ENCODE measurements at places on chromosomes 7 and 10.

DNA sequence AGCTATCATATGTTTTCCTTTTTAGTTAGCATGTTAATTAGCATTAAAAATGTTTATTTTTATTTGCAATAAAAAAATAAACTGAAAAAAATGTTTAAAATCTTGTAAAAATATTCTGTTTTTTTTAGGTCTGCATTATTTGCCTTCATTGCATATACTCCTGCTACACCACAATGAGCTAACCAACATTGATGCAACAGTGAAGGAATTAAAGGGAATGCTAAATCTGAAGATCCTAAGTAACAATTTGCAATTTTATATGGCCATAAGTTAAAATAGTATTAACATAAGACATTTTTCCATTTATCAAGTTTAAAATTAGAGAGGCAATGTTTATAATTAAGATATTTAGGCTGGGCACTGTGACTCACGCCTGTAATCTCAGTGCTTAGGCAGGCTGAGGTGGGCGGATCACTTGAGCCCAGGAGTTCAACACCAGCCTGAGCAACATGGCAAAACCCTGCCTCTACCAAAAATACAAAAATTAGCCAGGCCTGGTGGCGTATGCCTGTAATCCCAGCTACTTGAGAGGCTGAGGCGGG is 32.2 kb downstream of the LRRC72 start:
- DNase-seq: no peak

DNA sequence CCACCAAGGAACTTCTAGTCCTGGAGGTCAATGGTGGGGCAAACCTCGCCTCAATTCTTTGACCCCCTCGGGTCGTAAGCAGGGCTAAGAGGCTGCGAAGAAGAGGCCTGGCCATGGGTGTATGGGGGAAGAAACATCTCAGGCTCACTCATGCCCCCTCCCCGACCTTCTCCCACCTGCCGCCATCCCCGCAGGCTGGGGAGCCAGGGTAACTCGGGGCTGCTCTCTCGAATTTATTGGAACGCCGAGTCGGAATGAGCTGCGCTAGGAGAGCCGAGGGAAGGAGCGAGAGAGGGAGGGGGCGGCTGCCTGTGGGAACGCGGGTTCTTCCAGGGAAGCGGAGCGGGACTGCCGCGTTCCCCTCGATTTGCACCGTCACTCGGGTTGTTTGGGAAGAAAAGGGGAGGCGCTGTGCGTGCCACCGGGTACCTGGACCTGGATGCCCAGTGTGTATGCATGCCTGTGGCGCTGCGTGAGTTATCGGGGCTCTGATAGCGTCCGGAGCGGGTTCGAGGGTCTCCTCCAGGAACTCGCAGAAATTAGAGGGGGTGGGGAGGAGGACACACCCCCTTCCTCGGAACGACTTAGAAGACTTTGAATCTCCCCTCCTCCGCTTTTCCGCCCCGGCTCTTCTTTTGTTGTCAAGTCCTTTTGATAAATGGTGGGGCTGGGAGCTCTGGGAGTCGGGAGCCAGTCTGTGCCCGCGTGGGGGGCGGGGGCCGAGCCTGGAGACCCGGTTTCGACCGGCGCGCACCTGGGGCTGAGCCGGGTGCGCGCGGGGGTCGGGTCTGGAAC is 1.8 kb upstream of the ZNF503 start:
- DNase-seq: peak; percentile 25

- DNase-seq: no peak
Measured at GRCh38 chr7:35487841-35488240, 207.1 kb downstream of the HERPUD2 start.

DNA sequence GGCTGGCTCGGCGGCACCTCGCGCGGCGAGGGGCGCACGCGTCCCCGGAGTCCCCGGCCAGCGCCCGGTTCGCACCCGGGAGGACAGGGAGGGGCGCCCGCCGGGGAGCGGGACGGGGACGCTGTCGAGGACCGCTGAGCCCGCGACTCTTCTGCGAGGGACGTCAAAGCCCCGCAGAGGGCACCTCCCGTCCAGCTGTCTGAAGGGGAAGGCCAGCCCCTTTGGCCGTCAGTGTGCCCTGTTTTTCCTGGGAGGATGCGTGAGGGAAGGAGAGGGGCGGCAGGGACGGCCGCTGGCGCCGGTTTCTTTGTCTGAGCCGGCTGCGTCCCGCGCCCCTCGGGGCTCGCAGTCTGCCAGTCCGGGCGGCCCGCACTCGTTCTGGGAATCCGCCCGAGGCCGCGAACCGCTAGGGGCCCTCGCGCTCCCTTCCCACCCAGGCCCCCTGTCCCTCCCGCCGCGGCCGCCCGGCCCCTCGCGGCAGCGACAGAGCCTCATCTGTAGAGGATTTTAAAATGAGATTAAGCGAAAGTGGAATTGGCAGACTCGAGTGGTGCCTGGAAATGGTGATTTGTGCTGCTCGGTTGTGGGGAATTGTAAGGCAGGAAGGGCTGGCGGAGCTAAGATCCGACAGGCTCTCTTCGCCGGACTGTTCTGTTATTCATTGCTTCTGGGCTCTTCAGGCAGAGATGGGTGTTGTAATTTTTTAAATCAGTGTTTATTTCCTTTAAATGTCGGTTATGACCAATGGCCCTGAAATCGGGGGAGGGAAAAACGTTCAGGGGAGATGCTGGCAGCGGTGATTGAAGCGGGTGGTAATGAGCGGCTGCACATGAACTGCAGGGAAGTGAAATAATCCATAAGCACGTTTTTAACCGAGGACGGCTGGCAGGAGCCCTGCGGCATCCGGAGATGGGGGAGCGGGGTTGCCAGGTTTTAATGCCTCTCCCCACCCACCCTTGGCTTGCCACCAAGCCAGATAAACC is 618 bp upstream of the RELN start:
- DNase-seq: peak; percentile 69

GRCh38 chr10:11795101-11795920 is 27.8 kb upstream of the PROSER2 start:
- no peak for DNase-seq

DNA sequence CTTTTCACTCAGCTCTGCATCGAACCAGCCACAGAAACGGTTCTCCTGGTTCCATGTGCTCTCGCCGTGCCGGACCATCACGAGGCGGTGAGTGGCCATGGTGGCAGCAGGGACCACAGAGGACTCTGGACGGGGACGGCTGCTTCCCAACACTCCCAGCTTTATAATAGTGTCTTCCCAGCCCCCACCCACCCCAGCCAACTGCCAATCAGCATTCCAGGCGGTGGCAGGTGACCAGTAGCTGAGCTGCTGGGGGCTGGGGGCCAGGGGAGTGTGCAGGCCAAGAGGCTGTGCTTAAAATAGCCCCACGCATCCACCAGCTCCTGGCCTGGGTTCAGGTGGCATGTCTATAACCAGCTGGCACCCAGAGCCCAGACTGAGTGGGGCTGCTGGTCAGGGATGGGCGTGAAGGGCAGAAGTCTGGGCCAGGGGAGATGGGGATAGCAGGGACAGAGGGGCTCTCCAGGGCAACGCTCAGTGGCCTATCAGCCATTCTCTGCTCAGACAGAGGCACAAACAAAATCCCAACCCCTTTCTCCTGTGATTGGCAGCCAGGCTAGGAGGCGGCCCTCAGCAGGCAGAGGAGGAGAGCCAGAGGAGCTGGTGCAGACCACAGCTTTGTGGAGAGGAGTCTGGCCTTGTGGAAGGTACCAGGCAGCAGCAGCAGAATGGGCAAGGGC is at the start of gene PGAM2:
TSS of gene PGAM2 (minus strand) at position 137 of the 680 bp plus-strand sequence. CDS start at position 99, 38 bp downstream.
- DNase-seq: peak; percentile 32

- no peak for DNase-seq
Measured at GRCh38 chr7:45123913-45124710, 12.6 kb upstream of the TBRG4 start.

- no peak for DNase-seq
Measured at GRCh38 chr10:117275121-117275520, 34.2 kb downstream of the SLC18A2 start.

DNA sequence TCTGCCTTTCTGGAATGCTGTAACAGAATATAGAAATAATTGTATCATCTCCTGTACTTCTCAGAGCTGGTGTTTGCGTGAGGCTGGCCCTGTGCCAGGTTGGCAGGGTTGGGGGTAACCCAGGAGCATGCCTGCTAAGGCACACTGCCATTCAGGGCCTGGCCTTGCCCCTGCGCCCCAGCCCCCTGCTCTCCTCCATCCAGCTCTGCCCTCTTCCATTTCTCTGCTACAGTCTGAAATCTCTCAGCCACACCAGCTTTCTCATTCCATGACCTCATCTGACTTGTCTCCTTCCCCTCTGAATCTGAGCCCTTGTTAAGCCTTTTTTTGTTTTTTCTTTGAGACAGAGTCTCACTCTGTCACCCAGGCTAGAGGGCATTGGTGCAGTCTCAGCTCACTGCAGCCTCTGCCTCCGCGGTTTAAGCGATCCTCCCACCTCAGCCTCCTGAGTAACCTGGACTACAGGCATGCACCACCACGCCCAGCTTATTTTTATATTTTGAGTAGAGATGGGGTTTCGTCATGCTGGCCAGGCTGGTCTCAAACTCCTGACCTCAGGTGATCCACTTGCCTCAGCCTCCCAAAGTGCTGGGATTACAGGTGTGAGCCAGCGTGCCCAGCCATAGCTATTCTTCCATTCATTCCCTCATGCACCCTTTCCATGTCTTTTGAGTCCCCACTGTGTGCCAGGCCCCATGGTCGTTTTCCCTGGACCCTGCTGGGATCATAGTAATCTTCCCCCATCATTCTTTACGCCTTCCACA is 206.8 kb downstream of the CUX1 start:
- DNase-seq: no peak

- DNase-seq: no peak
Measured at GRCh38 chr7:140060788-140061606, 1.8 kb downstream of the PARP12 start.

DNA sequence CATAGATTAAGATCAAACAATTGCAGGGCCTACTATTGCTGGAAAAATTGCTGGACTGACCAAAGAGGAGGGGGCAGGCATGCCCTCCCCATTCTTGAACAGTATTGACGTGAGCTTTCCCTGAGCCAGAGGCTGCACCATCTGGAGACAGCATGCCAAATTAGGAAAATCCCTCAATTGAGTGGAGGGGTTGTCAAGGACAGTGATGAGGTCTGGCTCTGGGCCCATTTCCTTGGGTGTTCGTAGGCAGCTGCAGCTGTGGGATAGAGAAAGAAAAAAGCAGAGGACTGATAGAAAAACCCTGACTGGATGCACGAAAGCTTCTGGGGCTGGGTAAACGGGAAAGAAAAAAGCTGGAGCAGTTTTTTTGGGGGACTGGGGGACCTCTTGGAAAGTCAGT is 22.8 kb upstream of the ORC5 start:
- no peak for DNase-seq

DNA sequence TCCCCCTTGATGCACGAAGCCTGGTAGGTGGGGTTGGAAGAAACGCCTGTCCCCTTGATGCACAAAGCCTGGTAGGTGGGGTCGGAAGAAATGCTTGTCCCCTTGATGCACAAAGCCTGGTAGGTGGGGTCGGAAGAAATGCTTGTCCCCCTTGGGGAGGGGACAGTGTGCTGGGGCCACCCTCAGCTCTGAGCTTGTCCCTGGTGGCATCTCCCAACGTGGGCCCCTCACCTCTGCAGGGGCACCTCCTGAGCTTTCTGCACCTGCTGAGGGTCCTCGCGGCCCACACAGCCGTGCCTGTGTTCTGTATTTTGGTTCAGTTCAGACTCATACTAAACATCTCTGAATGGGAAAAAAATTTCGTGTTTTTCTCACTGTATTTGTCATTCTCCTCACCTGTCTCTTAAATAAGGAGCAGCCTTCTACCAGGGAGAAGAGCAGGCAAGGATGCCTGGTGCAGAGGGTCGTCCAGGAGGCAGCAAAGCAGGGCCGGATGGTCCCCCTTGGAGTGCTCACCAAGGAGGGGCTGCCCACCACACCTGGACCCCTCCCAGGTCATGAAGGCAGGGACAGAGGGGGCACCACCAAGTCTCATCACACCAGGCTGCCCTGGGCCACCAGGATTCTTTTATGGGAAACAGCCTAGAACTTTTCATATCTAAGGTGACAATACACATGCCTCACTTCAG is 24.7 kb downstream of the VIPR2 start:
- no peak for DNase-seq

- no peak for DNase-seq
Measured at GRCh38 chr7:133535308-133535707, 282.4 kb downstream of the EXOC4 start.

- no peak for DNase-seq
Measured at GRCh38 chr7:121874298-121874697, 1.3 kb downstream of the PTPRZ1 start.

DNA sequence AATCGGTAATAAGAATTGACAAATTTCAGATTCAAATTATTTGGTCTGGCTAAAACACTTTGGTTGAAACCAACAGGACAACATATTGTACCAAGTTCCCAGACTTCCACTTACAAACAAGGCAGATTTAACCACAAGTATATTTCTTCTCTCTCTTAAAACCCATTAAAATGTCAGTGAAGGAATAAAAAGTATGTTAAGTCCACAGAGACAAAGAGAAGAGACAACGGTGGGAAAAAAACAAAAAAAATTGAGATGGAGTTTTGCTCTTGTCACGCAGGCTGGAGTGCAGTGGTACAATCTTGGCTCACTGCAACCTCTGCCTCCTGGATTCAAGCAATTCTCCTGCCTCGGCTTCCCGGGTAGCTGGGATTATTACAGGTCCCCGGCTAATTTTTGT is 16.3 kb downstream of the TM9SF3 start:
- no peak for DNase-seq

GRCh38 chr10:73584737-73585136 is 6.4 kb downstream of the USP54 start:
- DNase-seq: no peak

DNA sequence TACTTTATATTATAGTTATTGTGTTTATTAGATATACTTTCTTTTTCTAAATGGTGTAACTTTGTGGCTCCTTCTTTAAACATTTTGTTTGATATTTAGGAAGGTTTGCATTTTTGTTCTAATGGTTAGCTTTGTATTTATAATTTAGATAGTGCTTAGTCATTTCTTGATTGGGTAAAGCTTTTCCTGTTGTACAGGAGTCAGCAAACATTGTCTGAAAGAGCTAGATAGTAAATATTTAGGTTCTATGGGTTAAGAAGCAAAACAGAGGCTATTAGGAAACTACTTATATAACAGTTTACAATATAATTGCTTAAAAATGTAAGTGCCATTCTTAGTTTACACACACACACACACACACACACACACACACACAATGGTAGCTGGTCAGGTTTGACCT is 70.6 kb upstream of the CCDC6 start:
- DNase-seq: no peak

- DNase-seq: no peak
Measured at GRCh38 chr10:131695496-131696165, 205.2 kb upstream of the PPP2R2D start.

GRCh38 chr10:110045772-110046171 is 38.0 kb downstream of the ADD3 start:
- no peak for DNase-seq

GRCh38 chr10:117492504-117492903 is 50.0 kb upstream of the EMX2 start:
- DNase-seq: no peak

DNA sequence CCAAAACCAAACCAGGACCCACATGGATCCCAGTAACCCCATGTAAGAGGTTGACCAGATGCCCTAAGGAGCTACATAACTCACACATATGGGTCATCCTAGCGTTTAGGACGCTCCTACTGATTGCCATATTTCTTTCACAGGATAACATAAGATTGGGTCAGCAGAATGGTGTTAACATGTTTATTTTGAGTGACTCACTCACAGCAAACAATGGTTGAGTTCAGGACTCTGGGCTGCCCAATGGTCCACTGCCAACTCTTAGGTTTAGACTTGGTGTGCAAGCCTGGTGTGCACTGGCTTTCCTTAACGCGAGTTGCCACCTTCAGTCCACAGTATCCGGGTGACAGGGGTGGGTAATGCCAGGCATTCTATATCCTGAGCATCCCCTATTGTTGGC is 211.5 kb downstream of the GPAM start:
- DNase-seq: no peak
